Activated gamma-delta T cell (primary cell): ENCODE measurements at places on chromosomes 1 and 21.

DNA sequence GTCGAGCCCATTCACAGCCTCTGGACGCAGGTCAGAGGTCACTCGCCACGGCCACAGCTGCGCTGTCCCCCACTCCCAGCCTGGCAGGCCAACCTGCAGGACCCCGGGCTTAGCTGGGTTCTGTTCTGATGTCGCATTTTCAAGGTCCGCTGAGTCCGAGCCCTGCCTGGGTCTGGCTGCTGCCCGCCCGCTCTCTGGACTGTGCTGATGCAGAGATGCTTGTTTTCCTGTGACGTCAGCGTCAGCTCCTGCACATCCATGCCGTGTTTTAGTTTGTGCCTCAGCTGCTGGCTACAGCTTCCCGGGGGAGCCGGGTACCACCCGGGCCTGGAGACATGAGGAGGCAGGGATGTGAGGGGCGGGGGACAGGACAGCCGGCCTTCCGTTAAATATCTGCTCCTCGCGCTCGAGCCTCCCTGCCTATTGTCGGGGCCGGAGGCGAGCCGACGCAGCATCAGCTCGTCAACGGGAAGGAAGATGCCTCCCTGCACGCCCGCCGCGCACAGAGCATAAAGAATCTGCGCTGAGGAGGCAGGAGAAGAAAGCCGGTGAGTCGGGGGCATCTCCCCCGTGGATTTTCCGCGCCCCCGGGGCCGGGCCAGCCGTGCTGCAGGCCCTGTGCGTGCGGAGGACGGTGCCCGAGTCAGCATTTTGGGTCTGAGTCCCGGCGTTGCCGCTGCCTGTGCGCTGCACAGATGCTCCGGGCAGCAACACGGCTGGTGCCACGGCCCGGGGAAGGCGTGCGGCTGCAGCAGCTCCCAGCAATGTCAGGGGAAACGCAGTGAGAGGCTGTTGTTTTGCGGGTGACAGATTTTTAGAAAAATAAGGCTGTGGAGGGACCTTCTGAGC, 23.4 kb downstream of the PRKCZ start:
- no peak for DNase-seq

DNA sequence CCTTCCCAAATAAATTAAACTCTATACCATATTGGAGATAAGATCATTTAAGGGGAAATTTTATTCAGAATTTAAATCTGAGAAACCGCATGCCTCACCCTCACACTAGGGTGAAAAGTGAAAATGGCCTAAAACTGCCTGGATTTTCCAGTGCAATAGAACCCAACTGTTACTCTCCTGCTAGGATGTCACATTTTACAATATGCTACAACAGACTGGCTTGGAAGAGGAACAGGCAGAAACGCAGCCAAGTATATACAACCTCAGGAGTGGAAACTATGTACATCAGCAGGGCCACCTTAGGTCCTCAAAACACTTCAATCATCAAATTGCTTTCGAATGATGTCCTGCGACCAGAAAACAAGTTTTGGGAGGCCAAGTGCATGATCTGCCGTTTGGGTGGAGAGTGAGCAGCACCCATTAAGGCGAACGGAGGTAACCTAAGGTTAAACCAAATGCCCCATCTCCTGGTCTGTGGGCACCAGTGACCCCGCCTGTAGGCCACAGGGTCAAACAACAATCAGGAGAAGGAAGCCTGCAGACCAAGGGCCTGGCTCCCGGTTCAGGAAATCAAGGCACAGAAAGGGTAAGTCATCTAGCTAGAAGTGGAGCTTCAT, 4.9 kb downstream of the RCAN1 start:
- no peak for DNase-seq

- no peak for DNase-seq
These were observed 118.4 kb upstream of the CHRM3 start for GRCh38 chr1:239268007-239268406.

DNA sequence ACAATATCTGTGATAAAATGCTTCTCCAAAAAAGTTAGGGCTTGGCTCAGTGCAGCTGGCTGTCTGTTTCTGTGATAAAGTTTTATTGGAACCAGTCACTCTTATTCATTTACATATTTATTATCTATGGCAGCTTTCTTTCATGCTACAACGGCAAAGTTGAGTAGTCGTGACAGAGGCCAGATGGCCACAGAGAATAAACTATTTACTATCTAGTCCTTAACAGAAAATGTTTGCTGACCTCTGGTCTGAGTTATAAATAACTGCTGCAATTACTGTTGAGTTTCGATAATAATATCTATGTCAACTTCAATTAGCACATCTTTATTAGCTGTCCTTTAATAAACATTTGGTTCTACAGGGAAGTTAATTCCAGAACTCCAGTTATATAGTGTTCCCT, 180.2 kb upstream of the RUNX1 start:
- DNase-seq, result no peak

DNA sequence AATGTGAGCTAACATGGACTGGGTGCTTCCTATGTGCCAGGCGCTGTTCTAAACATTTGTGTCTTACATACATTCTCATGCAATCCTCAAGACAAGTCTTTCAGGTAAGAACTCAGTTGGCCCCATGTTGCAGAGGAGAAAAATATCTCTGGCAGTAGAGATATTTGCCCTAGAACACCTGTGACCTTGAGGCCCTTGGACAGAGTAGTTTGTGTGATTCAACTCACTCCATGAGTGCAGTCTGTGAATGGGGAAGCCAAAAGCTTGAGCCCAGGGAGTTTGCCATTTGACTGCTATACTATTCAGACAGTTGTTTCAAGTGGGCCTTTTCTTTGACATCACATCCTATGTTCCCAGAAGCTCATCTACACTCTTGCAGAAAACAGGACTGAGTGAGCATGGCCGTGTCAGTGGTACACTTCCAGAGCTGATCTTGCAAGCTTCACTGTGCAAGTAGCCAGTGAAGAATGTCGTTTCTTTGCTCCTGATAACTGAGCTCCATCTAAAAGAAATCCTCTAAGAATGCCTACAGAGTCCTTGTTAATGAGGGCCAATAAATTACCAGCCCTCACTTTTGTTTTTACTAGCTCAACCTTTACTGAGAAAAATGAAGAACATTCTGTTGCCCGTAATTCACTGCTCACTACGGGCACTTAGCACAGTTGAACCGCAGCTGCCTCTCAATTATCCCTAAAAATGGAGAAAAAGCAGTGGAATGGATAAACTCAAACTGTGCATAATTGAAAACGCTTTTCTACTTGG, 98.7 kb upstream of the C8B start:
- DNase-seq, result no peak

- DNase-seq, result no peak
These were observed 147.1 kb downstream of the SPATA46 start for GRCh38 chr1:162229549-162229948.

- DNase-seq, result no peak
These were observed 5.4 kb downstream of the GJA8 start for GRCh38 chr1:147907786-147908509.

DNA sequence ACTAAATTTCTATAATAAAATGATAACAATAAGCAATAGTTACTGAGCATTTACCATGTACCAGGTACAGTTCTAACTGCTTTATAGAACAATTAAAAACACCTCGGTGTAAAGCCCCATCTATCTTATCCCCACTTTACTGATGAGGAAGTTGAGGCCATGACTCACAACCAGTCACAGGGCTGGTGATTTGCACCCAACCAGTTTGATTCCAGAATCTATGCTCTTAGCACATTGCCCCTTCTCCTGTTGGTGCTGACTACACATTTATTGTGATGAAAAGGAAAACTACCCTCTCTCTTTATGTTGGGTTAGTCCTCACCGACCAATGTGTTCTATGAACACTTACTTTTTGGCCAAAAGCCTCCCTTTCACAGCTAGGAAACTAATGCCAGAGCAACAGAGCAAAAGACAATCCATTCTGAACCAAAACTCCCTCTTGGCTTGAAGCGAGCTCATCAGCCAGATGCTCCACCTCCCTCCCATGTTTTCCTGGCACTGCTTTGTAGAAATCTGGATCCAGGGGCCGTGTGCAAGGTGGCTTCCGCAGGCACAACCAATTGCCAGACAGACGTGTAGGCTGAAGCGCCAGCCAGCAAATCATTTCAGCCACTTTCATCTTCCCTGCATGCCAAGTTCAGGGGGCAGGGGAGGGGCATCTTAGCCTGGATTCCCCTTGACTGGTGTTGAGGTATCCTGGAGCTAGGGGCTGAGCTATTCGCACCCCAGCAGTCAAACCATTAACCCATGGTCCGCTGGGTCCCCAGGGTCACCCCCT, 32.0 kb upstream of the SLC30A1 start:
- DNase-seq, result no peak

DNA sequence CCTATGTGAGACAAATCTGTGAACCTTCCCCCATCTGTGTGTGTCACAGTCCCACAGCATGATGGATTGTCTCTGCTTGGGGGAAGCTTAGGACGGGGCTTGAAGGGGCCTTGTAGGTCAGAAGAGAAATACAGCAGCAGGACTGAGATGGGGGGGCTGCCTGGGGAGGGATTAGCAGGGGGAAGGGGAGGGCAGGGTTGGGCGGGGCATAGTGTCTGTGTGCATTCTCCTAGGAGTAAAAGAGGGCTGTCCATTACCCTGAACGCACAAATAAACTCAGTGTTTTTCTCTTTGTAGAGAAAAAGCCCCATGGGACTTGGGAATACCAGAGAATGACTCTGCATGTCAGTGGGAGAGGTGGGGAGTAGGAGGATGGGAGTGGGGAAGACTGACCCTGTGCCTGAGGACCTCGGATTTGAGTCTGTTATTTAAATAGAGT, 16.4 kb downstream of the RNF220 start:
- no peak for DNase-seq

- DNase-seq, result peak; percentile 11
These were observed 44.8 kb upstream of the TADA1 start for GRCh38 chr1:166920561-166921475.

- no peak for DNase-seq
These were observed 2.6 kb downstream of the RSPH1 start for GRCh38 chr21:42493109-42494060.

- DNase-seq, result no peak
These were observed 5.2 kb upstream of the LIN28A start for GRCh38 chr1:26405281-26405915.

GRCh38 chr1:21761052-21761451, 21.9 kb downstream of the USP48 start:
- DNase-seq, result no peak

DNA sequence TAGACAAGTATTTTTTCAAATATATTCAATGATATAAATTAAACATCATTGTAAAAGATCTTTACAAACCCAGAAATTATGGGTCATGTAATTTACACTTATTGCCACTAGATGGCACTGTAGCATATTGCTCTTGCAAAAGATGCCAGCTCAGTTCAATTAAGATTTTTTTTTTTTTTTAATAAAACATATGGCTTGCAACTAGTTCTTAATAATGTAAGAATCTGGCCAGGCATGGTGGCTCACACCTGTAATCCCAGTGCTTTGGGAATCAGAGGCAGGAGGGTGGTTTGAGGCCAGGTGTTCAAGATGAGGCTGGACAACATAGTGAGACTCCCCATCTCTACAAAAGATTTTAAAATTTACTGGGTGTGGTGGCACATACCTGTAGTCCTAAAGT, 49.4 kb upstream of the DESI2 start:
- DNase-seq, result no peak

- no peak for DNase-seq
These were observed 297.4 kb downstream of the TM2D1 start for GRCh38 chr1:61427510-61427909.

DNA sequence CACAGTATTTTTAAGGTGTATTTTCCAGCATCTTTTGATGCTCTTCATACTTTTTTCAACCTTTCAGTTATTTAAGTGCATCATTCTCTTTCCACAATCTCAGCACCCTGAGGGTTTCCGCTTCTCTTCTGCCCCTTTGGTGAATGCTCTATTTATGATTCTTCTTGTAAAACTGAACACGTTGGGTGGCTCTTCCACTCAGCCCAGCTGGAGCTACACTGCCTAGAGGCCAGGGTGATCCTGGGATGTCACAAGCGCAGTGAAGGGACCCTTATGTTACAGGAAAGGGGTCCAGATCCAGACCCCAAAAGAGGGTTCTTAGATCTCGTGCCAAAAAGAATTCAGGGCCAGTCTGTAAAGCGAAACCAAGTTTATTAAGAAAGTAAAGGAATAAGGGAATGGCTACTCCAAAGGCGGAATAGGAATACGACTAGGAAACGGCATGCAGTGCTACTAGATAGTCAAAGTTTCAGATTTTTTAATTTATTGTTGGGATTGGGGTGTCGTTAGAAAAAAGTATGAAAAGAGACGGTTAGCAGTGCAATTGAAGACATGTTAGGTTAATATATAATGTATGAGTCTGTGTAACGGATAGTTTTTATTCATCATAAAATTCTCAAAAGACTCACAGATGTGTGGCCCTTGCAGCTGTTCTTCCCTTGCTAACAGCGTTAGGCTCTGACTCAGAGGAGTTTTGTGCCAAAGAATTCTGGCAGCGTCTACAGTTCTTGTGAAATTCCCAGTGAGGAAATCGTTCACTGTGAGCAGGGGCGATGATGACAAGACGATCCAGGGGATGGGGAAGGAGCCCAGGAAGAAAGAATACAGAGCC, 14.4 kb upstream of the ERVH48-1 start:
- no peak for DNase-seq

- DNase-seq, result no peak
These were observed 64.2 kb downstream of the HLX start for GRCh38 chr1:220943319-220943996.

GRCh38 chr1:158021721-158022120, 28.3 kb downstream of the KIRREL1 start:
- DNase-seq, result no peak

DNA sequence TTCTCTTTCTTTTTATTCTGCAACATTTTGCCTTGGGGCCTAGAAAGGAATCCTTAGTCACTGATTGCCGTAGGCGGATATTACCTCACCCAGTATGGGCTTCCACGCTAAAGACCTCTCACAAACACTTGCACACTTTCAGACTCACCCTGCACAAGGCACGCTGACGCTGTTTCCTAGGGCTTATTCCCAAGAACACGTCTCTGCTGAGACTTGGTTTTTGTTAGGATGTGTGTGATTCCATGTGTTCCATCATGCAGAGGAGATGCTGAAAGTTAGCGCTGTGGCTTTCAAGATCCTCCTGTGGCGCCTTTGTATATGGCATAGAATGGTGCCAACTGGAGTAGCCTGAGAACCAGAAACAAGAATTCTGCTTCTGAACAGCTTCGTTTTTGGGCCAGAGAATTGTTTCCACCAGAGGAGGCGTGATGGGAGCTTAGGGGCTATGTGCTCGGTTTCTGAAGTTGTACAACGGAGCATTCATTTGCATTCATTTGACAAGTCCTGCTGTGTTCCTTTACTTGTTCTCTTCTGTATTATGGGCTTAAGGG, 297.0 kb downstream of the DISC1 start:
- no peak for DNase-seq

GRCh38 chr1:15911927-15912326, 64.0 kb downstream of the ZBTB17 start:
- no peak for DNase-seq

GRCh38 chr21:8989721-8990325, 1531.6 kb upstream of the TPTE start:
- peak; percentile 3 for DNase-seq

DNA sequence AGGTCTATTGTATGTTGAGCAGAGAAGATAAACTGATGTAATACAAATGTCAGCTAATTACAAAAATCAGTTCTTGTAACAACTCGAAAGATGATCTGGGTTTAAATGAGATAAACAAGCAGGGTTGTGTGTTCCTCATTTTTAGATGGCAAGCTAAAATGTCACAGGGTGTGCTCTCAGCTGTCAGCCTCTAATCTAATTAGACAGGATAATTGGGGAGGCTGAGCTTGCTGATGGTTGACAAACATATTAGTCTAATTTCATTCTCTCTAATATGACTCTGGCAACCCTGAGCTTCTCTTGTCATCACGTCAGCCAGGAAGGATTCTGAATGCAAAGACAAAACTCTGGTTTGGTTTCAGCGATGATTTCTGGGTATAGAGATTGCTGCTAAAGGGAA, 335.3 kb upstream of the KAZN start:
- DNase-seq, result no peak
